ENCODE measurements at places on chromosomes 7 and 10.

- no peak for DNase-seq
Measured at GRCh38 chr10:43126759-43127424, 11.4 kb upstream of the CSGALNACT2 start.

- no peak for DNase-seq
Measured at GRCh38 chr7:44965441-44965903, 13.3 kb downstream of the MYO1G start.

- no peak for DNase-seq
Measured at GRCh38 chr10:3362394-3362793, 189.8 kb upstream of the PITRM1 start.

DNA sequence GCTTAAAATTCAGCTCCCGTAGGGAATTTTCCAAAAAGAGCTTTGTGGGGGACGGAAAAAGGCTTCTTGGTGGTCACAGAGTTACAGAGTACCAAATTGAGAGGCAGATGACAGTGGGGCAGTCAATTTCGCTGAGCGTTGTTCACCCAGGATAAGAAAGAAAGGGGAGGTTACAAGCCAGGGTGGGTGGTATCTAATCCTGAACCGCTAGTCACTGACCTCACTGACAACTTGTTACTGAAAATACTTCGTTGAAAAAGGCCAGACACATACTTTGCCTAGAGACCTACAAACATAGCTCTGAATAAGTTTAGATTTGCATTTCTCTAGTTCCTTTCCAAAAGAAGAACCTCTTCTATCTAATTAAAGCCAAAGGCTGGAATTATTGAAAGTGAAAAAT, at the start of gene CTNNA3:
TSS of gene CTNNA3 (minus strand) at position 167 of the 400 bp plus-strand sequence.
- no peak for DNase-seq

DNA sequence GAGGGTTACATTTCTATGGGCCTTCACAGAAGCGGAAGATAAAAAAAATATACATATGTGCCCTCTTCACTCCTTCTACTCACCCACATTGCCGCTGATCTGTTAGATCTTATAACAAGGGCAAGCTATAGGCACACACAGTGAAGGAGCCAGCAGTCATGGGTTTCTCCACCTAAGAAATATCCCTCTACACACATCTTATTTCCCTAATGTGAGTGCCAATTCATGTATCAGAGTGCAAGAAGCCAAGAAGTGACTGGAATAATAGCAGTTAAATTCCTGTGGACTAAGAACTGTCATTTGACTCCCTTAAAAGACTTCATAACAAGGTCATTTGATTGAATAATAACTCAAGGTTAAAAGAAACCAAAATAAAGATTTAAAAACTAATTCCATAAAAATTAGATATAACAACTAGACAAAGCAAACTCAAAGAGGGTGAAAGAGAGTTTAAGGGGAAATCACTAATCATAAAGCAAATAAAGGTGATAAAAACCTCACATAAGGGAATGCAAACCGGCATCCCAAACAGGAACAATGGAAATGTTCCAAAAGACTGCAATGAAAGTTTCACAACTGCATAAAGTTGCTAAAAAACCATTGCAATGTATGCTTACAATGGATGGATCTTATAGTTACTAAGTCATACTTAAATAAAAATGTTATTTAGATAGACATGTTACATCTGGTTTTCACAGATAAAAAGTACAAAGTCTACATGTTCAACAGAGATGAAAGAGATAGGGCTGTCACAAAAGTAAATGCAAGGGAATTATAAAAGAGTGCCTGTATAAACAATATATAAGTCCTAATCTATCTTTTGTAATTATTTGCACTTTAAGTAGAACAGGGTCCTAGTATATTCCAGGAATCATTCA, 42.8 kb downstream of the ARHGAP21 start:
- DNase-seq: no peak

- DNase-seq: no peak
Measured at GRCh38 chr7:101179117-101179516, 976 bp downstream of the NAT16 start.

- no peak for DNase-seq
Measured at GRCh38 chr7:113122744-113123143, 4.4 kb upstream of the SMIM30 start.

- no peak for DNase-seq
Measured at GRCh38 chr7:149690688-149691446, 82.5 kb downstream of the ZNF467 start.

DNA sequence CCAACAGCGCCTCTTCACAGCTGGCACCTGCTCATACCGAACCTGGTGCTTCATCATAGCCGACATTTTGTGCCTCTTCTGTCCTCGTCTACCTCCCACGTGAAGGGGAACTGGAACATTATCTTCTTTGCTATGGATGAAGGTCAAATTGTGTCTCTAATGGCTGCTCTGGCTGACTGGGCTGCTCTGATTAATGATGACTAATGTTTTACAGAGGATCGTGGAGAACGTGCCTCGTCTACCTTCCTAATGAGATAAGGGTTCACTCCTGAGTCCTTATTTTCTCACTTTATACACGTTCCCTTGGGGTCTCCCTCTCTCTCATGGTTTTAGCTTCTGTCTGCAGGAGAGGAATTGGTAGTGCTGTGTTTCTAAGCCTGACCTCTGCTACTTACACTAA, 420.3 kb downstream of the PHTF2 start:
- DNase-seq: no peak

DNA sequence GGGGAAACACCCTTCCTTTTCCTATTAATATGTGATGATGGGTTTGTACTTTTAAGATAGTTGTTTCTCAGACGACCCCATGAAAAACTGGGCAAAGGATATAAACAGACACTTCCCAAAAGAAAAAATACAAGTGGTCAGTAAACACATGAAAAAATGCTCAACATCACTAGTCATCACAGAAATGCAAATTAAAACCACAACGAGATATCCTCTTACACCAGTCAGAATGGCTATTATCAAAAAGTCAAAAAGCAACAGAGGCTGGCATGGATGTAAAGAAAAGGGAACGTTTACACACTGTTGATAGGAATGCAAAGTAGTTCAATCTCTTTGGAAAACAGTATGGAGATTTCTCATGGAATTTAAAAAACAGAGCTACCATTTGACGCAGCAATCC, 111.4 kb upstream of the ZEB1 start:
- DNase-seq: no peak

All from T-helper 9 cell (primary cell).